ENCODE measurements at places on chromosomes 1 and 21. TPM values are rescaled to one million over a fixed set of nuclear protein-coding genes. Genes with fewer than 3 reads are reported as not detected.

Gene TPTE
- total RNA-seq: not detected

Gene S100A3
- total RNA-seq: 1.3 TPM

Gene BMP8B
- total RNA-seq: under 0.01 TPM

Gene NIBAN1
- 1.1 TPM for total RNA-seq

Gene KIF21B
- total RNA-seq: 2.9 TPM

Gene AHCTF1
- total RNA-seq: 32.1 TPM

Gene HSD3B1
- total RNA-seq: not detected

Gene PGLYRP4
- total RNA-seq: not detected

Gene TMPRSS2
- not detected for total RNA-seq

Gene SMYD3
- 23.6 TPM for total RNA-seq

Gene GRHL3
- not detected for total RNA-seq

Gene TAS1R1
- not detected for total RNA-seq

All from dermis lymphatic vessel endothelial cell (primary cell).